T-helper 2 cell (primary cell): ENCODE measurements at places on chromosomes 3 and 15.

DNA sequence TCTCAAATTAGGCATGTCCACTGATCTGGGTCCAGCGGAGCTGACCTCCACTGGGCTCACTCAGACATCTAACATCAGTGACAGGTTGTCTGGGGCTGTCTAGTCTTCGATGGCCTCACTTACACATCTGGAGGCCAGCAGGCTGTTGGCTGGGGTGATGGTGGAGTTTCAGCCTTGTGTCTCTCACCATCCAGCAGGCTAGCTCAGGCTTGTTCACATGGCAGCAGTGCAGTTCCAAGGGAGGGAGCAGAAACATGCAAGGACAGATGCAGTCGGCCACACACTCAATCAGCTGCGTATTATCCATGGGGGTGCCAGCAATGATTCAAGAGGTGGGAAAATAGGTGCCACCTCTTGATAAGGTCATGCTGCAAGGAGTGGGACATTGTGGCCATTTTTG, 292.5 kb downstream of the SHQ1 start:
- DNase-seq = no peak

- no peak for DNase-seq
Observed at GRCh38 chr3:50297384-50297775, 1.8 kb downstream of the HYAL3 start.

- no peak for DNase-seq
Observed at GRCh38 chr15:47095833-47096232, 621.5 kb upstream of the SEMA6D start.

DNA sequence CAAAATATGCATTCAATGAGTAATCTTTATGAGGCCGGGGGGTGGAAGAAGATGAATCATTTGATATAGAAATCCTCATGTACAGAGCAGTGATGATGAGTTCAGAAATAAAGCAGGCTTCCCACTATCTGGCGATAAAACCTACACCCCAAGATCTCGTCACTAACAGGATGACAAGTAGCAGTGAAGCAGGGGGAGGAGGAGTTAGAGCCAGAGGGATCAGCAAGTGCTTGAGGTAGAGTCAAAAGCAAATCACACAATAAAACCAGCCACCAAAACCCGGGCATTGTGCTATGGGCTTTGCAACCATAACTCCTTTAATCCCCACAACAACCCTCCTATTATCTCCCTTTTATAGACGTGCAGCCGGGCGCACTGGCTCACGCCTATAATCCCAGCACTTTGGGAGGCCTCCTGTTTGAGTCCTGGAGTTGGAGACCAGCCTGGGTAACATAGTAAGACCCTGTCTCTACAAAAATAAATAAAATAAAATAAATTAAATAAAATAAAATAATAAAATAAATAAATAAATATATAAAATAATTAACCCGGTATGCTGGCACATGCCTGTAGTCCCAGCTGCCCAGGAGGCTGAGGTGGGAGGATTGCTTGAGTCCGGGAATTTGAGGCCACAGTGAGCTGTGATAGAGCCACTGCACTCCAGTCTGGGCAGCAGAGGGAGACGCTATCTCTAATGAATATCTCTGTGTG, 53.0 kb downstream of the STARD5 start:
- no peak for DNase-seq

DNA sequence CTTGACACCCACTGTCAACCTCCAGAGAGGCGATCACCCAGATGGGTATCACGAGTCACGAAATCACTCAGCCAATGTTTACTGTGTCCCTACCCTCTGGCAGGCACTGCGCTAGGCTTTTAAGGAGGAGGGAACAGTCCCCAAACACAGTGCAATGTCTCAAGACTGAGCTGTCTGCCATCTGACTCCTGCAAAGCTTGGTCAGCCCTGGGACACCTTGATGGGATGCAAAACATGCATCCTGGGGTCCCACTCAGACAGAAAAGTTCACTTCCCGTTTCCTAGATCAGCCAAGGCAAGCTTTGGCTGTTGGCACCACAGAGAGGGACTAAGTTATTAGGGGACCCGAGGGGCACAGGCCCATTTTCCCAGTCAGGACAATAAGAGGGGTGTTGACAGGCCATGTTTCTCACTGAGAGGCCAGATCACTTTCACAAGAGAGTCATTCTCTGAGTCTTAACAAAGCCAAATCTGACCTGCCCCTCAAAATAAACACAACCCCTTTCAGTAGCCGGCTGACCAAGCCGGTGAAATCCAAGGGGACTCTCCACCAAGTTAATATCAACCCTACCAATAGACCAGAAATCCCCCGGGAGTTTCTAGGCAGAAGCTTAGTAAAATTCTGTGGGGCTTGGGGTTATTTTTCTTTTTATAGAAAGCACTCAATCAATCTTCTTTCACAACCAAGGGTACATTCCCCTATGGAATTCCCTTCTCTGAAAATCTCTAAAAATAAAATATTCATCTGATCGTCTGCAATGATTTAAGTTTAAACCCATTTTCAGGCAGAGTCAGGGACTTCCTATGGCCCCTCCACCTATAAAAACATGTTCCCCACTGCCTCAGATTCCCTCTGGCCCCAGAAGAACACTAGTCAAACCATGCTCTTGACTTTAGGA, 3.5 kb downstream of the RFTN1 start:
- no peak for DNase-seq

GRCh38 chr3:44992555-44993470, 16.8 kb downstream of the EXOSC7 start:
- no peak for DNase-seq

GRCh38 chr3:197599089-197599765, 43.5 kb upstream of the BDH1 start:
- peak; percentile 23 for DNase-seq

GRCh38 chr3:77685713-77686112, 645.8 kb downstream of the ROBO2 start:
- no peak for DNase-seq

DNA sequence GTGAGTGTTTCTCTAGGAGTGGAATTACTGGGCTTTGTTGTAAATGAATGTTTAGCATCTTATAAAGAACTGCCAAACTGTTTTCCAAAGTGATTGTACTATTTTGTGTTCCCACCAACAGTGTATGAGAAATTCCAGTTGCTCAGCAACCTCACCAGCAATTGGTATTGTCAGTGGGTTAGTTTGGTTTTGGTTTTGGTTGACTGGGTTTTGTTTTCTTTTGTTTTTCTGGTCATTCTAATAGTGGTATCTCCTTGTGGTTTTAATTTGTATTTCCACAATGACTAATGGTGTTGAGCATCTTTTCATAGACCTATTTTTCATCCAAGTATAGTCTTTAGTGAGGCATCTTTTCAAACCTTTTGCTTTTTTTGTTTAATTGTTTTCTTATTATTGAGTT, 27.1 kb downstream of the FILIP1L start:
- DNase-seq = no peak

GRCh38 chr15:34594361-34594760, 10.9 kb upstream of the GOLGA8B start:
- no peak for DNase-seq

DNA sequence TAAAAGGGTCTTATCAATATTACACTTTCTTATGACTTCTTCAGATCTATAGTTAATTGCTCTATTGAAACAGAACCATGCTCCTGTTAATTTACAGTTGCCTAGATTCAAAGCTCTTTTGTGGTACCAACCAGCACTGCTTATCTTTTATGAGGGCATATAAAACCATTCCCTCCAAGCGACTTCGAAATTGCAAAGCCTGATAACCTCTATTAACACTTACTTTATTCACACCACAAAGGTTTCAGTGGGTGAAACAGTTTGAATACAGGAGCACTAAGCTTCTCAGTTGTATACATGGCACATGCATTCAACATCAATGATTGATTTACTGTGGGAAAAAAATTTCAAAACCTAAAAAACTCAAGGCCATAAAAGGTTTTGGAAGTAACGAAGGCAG, 74.9 kb upstream of the PPIB start:
- DNase-seq = peak; percentile 65

DNA sequence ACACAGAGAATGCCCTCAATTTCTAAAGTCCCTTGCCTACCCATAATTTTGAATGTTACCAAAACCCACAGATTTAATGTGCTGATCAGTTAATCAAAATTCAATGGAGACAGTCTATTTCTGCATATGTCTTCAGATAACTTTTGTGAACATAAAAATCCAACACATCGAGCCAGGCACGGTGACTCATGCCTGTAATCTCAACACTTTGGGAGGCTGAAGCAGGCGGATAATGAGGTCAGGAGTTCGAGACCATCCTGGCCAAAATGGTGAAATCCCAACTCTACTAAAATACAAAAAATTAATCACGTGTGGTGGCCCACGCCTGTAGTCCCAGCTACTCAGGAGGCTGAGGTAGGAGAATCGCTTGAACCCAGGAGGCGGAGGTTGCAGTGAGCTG, 49.3 kb downstream of the PEAK1 start:
- no peak for DNase-seq

GRCh38 chr15:58146211-58146610, 8.0 kb downstream of the AQP9 start:
- DNase-seq = no peak

DNA sequence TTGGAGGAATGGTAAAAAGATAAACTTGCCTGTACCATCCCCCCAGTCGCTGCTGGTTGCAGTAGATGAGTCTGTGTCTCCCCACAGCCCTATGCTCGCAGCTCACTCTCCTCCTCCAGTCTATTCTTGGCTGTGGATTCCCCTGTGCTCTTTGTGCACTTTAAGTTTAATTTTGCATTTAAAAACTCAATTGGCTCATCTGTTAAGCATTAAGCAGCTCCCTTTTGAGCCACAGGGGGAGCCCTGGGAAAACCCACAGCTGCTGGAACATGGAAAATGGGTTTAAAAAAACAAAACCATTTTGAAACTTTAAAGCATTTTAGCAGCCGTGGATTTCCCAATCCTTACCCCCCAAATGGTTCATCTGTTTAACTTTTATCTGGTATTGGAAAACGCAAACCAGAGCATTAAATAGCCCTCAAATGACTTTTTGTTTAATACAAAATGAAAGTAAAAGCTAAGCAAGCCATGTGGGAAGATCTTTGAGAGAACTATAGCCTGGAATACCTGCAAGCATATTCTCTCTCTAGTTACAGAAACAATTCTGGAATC, 536.9 kb downstream of the ZIC1 start:
- no peak for DNase-seq
